Small intestine (tissue), 16 donors: ENCODE measurements at places on chromosomes 13 and 19.

DNA sequence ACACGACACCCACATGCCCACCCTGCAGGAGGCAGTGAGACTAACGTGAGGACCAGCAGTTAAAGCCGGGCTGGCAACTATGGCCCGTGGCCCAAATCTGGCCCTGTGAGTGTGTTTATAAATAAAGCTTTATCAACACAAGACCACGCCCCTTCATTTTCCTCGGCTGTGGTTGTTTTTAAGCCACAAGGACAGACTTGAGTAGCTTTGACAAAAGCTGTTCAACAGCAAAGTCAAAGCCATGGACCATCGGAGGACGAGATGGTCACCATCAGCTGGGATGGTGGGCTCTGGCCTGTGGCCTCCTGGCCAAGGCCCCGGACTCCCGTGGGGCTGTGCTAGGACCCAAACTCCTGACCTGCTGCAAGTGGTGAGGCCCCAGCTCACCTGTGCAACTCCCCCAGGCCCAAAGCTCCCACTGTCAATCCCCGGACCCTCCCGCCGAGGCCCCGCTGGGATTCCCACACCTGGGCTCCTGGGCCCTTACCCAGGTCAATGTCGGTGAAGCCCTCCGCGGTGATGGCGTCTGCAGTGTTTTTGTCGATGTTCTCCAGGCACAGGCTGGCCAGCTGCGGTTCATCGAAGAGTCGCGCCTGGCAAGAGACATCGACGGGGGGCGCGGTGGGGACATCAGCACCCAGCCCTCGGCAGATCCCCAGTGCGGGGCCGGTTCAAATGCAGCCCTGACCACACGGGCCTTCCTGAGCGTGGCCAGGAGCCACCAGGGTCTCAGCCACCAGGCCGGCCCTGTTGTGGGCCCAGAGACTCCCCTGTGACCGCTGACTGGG, 25.1 kb downstream of the BTBD2 start:
- no peak for DNase-seq

DNA sequence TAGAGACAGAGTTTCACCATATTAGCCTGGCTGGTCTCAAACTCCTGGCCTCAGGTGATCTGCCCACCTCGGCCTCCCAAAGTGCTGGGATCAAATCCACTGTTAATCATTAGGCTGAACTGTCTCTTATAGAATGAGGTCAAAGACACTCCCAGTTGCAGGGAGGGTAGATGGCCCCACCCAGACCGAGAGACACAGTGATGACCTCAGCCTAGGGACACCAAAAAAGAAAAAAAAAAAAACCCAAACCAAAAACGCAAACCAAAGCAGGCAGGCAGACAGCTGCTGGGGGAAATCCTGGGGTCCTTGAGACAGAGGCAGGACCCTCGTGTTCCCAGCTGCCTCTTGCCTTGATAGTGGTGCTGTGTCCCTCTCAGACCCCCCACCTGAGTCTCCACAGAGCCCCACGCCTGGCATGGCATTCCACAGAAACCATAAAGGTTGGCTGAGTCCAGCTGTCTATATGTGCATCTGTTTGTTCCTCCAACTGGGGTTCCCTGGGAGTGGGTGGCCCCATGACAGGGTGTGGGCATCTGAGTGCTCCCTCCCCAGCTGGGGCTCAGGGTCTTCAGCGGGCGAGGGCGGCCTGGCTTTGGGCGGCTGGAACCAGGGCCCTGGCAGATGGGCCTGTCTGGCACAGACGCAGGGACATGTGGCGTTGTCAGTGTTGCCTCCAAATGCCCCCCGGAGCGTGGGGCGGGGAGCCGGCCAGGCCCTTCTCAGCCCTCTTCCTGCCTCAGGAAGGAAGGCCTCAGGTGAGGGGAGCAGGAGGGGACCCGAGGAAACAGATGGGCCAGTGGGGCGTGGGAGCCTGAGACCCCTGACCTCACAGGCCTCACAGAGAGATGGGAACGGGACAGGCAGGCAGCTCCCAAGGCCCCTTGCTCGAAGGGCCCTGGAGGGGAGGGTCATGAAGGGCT, 5.2 kb downstream of the DAND5 start:
- DNase-seq, result no peak

GRCh38 chr13:40781717-40782116, 7.7 kb upstream of the SLC25A15 start:
- no peak for DNase-seq

DNA sequence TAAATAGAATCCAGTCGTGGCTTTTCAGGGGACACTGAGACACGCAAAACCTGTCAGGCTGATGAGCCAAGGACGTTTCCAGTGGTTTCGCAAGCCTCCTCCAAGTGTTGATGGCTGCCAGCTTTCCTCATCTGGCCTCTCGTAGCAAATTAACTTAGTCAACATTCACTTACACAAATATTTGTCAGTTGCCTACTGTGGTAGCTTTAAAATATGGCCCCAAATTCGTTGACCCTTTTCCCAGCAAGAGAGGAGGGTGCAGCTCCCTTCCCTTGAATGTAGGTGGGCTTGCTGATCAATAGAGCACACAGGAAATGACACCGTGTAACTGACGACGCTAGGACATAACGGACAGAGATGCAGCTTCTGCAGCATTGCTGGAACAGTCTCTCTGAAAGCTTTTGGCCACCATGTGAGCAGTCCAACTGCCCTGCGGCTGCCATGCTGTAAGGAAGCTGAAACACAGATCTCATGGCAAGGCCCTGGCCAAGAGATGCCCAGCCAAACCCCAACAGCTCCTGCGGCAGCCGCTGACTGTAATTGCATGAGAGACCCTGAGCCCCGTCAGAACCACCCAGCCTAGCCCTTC, 5.5 kb upstream of the RANBP3 start:
- DNase-seq, result no peak

DNA sequence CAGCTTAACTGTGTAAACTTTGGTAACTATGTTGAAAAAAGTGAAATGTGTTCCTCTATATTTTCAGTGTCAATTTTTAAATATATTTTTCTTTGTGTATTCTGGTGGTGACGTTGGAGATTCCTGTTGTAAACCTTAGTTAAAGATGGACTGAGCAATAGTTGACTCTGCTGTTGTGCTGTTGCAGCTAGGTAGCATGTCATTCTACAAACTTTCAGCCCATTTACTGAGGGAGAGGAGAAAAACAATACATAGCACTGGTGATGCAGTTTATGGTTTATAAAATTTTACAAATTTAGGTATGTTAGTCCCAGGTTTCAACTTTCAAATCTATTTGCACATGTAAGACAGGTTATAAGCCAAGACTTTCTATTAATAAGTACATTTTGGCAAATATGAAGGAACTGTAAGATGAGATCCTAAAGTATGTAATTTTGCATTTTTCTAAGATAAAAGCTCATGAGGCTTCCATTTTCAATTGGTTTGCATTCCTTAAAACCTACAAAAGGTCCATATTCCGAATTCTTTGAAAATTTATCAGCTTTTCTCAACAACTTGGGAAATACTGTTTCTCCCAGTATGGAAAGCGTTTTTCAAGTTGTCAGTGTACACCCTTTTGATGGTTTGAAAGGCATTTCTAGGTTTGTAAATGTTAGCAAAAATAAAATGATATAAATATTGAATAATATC, 1.5 kb downstream of the NDFIP2 start:
- DNase-seq, result peak; percentile 61

GRCh38 chr19:50195224-50195623, 8.2 kb upstream of the MYH14 start:
- no peak for DNase-seq

- no peak for DNase-seq
Measured at GRCh38 chr13:46164661-46165060, 17.3 kb downstream of the LCP1 start.

DNA sequence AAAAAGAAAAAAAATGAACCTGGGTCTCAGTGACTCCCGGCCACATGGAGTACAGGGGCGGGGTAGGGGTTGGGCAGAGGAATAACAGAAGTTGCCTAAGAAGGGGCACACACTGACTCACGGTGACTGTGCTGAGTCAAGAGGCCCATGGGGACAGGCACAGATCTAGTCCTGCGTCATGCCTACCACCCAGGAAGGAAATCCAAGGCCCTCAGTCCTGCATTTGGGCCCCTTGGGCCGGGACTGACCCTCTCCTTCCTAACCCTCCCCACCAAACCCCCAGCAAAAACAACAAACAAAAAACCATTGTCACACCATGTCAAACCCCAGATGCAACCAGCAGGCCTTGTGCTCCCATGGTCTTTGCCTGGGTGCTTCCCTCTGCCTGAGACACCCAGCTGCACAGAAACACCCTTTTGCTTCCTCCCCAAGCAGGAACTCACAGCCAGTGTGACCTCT, 9.6 kb upstream of the NOTCH3 start:
- DNase-seq, result peak; percentile 30

DNA sequence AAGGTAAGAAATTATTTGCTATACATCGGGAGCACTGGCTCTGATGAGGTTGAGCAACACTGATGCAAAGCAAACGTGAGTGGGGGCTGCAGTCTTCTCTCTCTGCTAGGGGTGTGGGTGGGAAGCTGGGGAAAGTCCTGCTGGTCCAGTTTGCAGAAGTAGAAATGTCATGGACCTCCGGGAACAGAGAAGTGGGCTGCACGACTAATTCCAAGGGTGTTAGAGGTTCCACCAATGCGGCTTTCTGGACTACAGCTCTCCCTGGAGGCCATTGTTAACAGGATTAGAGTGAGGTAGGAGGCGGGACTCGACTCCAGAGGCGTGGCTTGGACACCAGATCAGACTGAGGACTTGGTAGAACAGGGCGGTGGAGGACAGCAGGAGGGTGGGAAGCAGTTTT, 5.7 kb upstream of the FBXO27 start:
- peak; percentile 80 for DNase-seq

- no peak for DNase-seq
Measured at GRCh38 chr13:90713441-90714133, 633.9 kb upstream of the MIR17HG start.

DNA sequence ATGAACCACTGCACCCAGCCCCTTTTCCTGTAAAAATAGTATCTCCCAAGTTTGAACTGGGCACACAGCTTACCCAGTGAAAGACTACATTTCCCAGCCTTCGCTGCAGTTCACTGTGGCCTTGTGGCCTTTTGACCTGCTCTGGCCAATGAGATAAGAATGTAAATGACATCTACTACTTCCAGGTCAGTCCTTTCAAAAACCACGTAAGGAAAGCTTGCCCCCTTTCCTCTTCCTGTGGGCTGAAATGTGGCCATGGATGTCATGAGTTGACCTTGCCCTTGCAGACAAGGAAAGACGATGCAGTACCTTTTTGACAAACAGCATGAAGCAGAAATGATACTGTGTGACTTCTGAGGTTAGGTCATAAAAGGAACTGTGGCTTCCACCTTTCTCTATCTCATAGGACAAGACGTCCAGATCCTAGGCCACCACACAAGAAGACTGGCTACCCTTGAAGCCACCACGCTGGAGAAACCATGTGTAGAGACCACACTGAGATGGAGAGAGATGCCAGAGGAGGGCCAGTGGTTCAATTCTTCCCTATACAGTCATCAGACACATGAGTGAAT, 19.9 kb downstream of the ACER1 start:
- DNase-seq, result no peak

GRCh38 chr13:58963321-58963720, 1200.4 kb downstream of the DIAPH3 start:
- DNase-seq, result no peak

GRCh38 chr19:7917267-7918061, 2.7 kb upstream of the SNAPC2 start:
- peak; percentile 50 for DNase-seq

- DNase-seq, result no peak
Measured at GRCh38 chr13:85068231-85068630, 731.0 kb downstream of the SLITRK6 start.

- DNase-seq, result peak; percentile 20
Measured at GRCh38 chr13:31965361-31966066, 66.1 kb upstream of the FRY start.

DNA sequence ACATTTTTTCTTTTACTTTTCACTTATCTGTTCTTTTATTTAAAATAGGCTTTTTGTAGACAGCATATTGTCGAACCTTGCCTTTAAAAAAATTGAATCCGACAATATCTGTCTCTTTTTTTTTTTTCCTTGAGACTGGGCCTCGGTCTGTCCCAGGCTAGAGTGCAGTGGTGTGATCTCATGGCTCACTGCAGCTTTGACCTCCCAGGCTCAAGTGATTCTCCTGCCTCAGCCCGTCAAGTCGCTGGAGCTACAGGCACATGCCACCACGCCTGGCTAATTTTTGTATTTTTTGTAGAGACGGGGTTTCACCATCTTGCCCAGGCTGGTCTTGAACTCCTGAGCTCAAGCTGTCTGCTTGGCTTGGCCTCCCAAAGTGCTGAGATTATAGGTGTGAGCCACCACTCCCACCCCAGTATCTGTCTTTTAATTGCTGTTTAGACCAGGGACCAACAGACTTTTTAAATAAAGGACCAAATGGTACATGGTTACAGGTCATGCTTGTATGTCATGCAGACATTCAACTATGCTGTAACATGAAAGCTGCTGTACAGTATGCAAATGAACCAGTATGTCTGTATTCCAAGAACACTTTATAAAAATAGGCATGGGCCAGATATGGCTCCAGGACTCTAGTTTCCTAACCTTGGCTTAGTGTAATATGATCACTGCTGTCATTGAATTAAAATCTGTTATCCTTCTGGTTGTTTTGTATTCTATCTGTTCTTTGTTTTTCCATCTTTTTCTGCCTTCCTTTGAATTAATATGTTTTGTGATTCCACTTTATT, 80.3 kb downstream of the GJA3 start:
- DNase-seq, result no peak

- no peak for DNase-seq
Measured at GRCh38 chr13:28678809-28679208, 19.9 kb downstream of the POMP start.

DNA sequence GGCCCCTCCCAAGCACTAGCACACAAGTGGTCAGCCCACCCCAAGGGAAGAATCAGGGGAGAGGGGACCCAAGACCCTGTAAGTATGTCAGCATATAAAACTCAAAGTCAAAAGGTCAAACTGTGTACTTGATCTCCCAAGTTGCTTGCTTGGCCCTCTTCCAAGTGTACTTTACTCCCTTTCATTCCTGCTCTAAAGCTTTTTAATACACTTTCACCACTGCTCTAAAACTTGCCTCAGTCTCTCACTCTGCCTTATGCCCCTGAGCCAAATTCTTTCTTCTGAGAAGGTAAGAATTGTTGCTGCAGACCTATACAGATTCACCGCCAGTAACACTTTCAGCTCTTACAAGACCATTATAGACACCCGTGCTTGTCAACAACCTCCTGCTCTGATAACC, 15.1 kb upstream of the RNASEH2B start:
- DNase-seq, result no peak

- no peak for DNase-seq
Measured at GRCh38 chr19:39150807-39151600, 25.4 kb downstream of the PAK4 start.

GRCh38 chr19:46361915-46362314, 15.0 kb downstream of the PPP5C start:
- DNase-seq, result peak; percentile 27
